ENCODE measurements at places on chromosomes 2 and 18. TPM values are rescaled to one million over a fixed set of nuclear protein-coding genes. Genes with fewer than 3 reads are reported as not detected.

RAD51AP2 gene
- polyA plus RNA-seq: not detected

CGREF1 gene
- polyA plus RNA-seq: 0.74 TPM

DNA sequence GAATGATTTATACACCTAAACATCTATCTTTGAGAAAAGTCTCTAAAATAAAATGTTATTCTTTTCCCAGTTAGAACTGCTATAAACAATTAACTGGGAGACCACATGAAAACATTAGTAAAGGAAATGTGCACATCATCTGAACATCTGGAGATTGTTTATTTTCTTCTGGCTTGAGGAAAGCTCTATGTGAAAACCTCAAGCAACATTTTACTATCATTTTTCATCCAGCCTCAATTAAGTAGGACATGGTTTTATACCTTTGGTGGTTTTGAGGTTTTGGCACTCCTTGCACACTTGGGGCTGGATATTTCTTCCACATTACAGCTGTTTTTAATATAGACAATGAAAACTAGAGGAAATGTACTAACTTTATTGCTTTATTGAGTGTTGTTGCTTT lies 609.5 kb upstream of the SLC8A1 start:
- no peak for DNase-seq

DNA sequence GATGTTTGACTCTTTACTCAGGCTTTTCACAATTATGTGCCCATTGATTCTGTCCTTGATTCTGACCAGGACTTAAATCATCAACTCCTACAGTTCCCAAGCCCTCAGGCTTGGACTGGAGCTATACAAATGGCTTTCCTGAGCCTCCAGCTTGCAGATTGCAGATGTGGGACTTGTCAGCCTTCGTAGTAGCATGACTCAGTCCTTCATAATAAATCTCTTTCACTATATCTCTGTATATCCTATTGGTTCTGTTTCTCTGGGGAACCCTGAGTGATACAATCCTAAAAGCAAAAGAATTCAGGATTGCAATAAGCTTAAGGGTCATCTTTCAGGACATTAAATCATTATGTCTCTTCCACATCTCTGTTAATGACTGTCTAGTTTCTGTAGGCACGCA lies 356.6 kb downstream of the RIT2 start:
- DNase-seq: no peak

DNA sequence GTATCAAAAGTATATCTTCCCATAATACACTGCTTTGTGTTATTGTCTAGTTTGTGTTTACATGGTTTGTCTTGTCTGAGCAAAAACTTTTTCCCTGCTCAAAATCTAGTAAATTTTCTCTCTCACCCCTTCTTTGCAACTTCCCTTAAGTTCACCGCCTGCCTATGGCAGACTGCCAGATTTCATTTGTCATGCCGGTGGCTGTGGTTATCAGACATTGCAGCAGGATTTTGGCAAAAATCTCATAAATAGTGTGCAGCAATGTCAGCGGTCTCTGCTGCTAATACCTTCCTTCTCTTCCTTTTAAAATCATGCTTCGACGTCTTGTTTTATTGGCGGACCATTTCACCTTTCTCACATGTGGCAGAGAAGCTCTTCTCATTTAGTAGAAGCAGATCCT lies 45.6 kb upstream of the TMEM178A start:
- peak; percentile 49 for DNase-seq

GRCh38 chr18:58287353-58288274 lies 243.6 kb downstream of the NEDD4L start:
- no peak for DNase-seq

GRCh38 chr2:191696001-191696400 lies 18.1 kb downstream of the NABP1 start:
- DNase-seq: peak; percentile 85

GRCh38 chr2:178109813-178110212 lies 2.4 kb upstream of the RBM45 start:
- no peak for DNase-seq

DNA sequence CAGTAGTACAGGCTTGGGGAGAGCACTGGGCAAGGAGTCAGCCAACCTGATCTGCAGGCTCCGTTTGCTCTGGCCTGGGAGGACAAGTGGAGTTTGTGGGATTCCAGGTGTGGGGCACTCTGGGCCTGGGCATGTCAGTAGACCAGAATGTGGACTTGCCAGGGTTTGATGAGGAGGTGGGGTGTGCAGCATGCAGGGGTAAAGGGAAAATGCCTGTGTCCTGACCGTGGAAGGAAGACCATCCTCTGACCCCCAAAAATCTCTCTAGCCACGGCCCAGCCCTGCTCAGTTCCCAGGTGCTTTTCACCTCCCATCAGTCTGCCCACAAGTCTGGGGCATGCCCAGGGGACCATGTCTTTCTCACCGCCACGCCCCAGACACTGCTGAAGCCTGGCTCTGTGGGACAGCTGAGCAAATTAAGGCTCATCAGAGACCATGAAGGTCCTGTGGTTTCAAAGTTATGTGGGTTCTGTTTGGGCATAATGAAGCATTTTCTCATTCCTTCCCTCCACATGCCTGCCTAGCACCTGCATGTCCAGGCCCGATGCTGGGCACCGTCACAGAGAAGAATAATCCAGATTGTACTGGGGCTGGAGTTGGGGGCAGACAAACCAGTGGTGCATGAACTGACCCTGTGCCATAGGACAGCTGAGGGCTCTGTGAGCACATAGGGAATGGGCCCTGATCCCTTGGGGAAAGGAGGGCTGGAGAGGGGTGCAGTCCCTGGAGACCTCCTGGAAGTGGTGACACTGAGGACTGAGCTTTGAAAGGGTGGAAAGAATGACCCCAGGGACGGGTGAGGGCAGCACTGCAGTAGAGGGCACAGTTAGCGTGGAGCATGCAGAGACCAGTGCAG lies 6.5 kb upstream of the KCNF1 start:
- no peak for DNase-seq

DNA sequence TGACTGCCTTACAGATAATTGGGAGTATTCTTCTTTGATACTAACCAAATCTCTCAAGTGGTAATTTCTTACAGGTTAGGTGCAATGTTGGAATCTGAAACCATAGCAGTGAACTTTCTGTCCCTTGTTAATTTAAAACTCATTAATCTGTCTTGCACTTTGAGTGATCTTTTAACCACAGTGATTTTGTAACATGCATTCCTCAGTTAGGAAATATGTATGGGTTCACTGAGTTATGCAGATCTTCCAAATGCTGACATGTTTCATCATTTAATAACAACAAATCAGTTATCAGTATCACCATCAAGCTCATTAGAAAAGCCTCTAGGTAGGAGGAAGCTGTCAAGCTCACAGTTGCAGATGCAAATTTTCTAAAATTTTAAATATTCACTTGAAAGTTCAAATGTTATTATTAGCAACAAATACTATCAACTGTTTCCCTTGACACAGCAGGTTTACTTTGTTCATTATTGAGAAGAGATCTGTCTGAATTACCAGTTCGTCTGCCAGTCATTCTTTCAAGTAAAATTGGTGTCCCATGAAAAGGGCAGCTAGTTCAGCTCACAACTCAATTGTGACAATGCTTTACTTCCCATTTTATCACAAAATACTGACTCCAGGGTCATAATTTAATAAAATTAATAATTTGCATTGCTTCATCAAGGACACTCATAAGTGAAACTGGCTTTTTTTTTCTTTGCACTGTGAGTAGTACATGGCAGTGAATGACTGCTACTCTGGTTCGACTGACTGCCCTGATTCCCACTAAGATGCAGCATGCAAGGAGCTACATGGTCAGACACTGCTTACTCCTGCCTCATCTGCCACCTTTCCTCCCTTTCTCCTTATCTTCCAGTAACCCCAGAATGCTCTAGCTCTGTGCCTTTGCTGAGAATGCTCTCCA lies 31.6 kb downstream of the SUCLG1 start:
- DNase-seq: no peak

GRCh38 chr2:50455351-50455939 lies 576.5 kb downstream of the NRXN1 start:
- no peak for DNase-seq

INO80C gene
- 12.6 TPM for polyA plus RNA-seq

- DNase-seq: no peak
Measured at GRCh38 chr2:40096360-40096759, 317.3 kb upstream of the THUMPD2 start.

DNA sequence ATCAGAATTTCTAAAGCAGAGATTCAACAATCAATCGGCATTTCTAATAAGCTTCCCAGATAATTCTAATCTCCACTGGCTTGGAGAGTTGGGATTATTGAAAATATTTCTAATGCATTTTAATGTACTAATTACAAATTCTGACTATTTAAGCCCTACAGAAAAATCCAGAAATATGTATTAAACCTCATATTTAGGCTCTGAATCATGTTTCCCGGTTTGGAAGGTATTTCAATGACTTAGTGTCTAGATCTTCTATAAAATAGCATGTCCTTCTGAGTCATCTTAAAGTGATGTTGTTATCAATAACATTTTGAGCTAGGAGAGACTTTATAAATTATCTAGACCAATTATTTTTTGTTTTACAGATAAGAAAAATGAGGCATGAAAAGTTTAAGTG lies 258.8 kb upstream of the NRXN1 start:
- DNase-seq: peak; percentile 10

BIRC6 gene
- polyA plus RNA-seq: 86.3 TPM

- no peak for DNase-seq
Measured at GRCh38 chr18:69617408-69617807, 216.7 kb downstream of the DOK6 start.

DNA sequence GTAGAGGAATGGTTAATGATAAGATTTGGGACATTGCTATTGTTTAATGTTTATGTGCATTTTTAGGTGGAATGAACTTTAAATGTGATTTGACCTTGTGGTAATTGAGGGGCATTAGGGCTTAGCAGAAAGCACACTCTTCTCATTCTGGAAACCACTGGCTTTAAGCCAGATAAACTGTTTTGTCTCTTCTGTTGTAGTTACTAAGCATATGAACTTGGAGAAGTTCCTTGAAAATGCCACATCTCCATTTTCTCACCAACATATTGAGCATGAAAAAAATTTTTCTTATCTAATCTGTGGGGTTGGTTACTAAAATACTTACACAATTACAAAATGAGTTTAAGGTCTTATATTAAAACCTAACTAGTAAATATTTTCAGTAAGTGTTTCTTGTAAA lies 70.8 kb upstream of the FSHR start:
- no peak for DNase-seq

GRCh38 chr18:6031442-6031841 lies 136.1 kb upstream of the TMEM200C start:
- DNase-seq: no peak

DNA sequence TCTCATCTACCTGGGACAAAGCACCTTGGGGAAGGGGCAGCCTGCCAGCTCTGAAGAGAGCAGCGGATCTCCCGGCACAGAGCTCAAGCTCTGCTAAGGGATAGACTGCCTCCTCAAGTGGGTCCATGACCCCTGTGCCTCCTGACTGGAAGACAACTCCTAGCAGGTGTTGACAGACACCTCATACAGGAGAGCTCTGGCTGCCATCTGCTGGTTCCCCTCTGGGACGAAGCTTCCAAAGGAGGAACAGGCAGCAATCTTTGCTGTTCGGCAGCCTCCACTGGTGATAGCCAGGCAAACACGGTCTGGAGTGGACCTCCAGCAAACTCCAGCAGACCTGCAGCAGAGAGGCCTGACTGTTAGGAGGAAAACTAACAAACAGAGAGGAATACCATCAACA lies 549.9 kb upstream of the LRATD1 start:
- no peak for DNase-seq

- DNase-seq: no peak
Measured at GRCh38 chr2:149329489-149330126, 779 bp upstream of the LYPD6 start.

DNA sequence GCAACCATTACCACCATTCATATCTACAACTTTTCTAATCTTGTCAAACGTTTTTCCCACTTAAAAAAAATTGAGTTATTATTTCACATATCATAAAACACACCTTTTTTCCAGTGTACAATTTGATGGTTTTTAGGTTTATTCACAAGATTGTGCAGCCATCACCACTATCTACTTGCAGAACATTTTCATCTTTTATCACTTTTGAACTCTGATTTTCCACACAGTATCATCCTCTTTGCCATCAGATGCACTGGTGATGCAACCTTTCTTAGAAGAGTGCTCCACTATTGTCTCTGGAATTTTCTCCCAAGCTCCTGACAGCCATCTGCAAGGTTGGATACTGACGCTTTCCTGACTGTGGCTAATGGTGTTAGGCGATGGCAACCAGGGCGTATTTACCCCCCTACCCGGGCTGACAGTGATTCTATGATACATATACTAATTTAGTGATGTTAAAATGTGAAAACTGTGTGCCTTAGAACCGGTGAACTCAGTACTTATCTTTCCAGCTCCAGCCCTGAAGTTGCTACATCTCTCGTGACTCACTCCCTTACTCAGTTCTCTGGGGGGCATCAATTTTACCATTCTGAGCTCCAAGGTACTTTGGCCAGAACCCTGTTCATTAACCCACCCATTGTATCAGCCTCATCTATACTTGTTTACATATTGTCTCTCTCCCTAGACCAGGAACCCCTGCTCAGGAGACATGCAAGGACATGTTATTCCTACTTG lies 105.4 kb upstream of the SPRED2 start:
- no peak for DNase-seq

TNFAIP6 gene
- 16.6 TPM for polyA plus RNA-seq

DNA sequence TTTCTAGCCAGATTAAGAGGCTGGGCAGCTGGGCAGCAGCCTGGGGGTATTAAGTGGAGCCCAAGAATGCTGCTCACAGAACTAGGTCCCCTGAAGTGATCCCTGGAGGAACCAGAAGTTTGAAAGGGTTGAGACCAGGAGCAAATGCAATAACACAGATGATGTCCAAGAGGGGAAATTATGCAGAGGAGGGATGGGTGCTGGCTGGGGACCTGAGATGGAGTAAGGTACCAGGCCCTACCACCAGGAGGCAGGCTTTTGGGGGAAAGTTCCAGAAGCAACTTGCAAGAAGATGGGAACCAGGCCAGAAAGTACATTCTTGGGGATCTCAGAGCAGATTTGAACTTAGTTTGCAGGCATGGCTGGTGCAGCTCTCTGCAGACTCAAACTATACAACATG lies 175.1 kb downstream of the NCK2 start:
- DNase-seq: peak; percentile 6

GALNT5 gene
- 55.0 TPM for polyA plus RNA-seq

GALNT13 gene
- polyA plus RNA-seq: not detected

- no peak for DNase-seq
Measured at GRCh38 chr2:174052584-174052976, 87.4 kb upstream of the SP3 start.

TMEM200C gene
- polyA plus RNA-seq: 1.7 TPM

CD8B gene
- polyA plus RNA-seq: not detected

BARD1 gene
- 4.2 TPM for polyA plus RNA-seq

- DNase-seq: no peak
Measured at GRCh38 chr2:169659320-169659719, 34.9 kb downstream of the CFAP210 start.

- no peak for DNase-seq
Measured at GRCh38 chr18:59272221-59272888, 899 bp downstream of the RAX start.

- no peak for DNase-seq
Measured at GRCh38 chr2:237097326-237097910, 11.7 kb downstream of the COPS8 start.

DNA sequence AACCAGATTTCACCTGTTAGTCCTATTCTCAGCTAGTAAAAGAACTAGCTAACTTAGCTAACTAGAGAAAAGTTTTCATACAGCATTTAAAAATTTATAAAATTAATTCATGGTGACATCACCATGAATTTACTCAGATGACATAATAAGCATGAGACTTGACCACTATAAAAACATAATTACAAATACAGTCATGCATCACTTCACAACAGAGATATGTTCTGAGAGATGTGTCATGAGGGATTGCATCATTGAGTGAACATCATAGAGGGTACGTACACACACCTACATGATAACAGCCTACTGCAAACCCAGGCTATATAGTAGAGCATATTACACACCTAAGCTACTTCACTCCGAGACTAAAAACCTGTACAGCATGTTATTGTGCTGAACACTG lies 481.3 kb upstream of the CHAC2 start:
- no peak for DNase-seq

UGT1A10 gene
- polyA plus RNA-seq: not detected
